ENCODE measurements at places on chromosomes 16 and 17.

DNA sequence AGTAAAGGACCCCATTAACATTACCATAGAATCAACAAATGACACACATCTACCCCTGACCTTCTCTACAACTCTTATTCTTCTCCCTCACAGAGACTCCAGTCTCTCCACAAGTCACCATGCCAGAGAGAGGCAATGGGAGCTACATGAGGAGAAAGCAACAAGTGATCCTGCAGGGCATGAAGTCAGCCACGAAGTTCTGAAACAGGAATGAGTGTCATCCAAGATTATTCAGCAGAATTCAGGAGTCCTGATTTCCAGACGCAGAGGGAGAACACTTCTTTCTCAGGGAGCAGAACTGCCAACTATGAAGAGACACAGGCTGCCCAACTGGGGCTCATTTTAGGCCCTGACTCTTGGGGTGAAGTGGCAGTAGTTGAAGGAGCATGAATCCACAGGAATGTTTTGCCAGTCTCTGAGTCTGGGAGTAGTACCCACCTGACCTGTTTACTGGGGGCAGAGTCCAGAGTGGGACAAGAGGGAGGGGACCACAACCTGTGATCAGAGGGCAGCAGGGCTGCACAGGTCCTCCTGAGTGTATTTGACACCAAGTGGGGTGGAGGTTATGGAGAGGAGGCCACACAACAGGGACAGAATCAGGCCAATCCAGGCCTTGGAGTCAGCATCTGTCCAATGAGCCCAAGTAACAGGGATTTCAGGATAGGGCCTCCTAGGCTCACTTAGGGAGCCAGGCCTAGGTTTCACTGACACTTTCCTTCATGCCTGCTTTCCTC lies 2.4 kb upstream of the MTMR4 start:
- no peak for DNase-seq

- no peak for DNase-seq
Measured at GRCh38 chr17:56718515-56718914, 115.2 kb downstream of the C17orf67 start.

DNA sequence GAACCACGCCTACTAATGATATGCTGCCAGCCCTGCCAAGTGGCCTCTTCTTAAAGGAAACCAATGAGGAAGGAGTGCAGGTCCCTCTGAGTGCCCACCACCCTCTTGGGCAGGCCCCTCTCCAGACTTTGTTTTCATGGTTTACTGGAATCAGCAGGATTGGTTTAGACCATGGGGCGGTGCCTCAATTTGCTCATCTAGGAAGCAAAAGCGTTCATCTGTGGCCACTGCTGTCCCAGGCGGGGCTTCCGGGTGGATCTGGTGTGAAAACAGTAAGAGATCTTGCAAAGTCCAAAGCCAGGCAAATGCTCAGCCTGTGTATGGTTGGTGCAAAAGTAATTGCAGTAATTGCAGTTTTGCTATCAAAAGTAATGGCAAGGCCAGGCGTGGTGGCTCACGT lies 71.3 kb downstream of the AMFR start:
- DNase-seq = no peak

DNA sequence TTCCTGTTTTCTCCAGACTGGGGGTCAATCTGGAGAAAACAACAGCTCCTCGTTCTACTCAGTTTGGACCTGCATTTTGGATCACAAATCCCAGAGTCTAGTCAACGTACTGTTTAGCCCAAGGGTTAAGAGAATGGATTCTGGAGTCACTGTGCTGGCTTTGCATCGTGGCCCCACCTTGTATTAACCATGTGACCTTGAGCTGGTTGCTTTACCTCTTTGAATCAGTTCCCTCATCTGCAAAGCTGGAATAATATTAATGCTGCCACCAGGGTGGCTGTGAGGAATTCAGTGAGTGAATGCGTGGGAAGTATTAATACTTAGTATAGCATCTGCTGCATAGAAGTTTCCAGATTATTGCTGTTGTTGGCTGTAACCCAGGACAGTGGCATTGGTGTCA lies 11.3 kb upstream of the DHRS7C start:
- no peak for DNase-seq

GRCh38 chr17:74690409-74690825 lies 22.3 kb downstream of the CD300LF start:
- no peak for DNase-seq

DNA sequence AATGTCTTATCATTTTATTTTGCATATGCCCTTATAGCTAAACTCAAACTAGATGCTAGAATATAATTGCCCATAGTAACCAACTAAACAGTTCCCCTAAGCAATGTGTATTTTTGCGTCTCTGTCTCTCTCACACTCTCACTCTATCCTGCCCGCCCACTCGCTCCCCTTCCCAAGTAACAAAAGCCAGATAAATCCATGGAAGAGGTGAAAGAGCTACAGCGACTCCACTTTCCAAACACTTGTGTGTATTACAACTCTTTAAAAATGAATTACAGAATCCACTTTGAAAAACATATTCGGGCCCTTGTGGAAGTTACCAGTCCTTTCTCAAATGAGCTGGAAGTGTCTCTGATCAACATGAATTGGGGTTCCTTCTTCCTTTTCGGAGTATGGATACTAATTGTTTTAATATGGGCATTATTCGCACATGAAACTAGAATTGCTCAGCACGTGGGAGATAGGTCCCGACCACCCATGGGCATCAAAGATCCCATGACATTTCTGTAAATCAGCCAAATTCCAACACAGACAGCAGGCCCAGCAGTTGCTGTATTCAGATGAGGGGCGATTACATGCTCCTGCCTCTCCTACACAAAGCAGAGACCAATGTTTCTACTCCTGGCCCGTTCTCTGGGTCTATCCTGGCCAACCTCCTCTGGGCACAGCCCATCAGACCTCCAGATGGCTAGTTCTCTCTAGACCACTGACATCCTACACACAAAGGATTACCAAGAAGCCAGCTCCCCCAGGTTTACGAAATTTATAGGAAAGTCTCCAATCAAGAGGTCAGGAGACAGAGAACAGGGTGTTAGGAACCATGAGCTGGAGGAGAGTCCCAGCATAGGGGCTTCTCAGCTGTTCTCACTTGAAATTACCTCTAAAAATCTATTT lies 121.5 kb downstream of the ZFHX3 start:
- DNase-seq = no peak

DNA sequence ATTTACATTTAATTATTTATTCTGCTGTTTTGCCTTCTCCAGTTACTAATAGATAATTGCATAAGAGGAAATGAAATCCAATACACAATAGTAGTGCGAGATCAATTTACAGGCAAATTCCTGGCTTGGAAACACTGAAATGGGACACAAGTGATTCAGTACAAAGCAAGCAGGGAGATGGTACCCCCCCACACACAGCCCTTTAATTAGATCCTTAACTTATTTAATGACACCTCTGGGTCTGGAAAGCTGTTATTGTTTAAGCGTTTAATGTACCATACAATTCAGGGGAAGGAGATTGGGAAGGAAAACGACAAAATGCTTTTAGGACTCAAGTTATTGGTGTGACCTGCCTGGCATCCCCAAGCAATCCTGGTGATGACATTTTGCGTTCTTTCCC lies 318.2 kb downstream of the NPIPA8 start:
- DNase-seq = no peak

- no peak for DNase-seq
Measured at GRCh38 chr17:71799657-71800056, 321.2 kb upstream of the SOX9 start.

GRCh38 chr16:15949210-15950160 lies at the start of gene ABCC1:
TSS of gene ABCC1 (plus strand) at chr16:15949616. CDS start at chr16:15949752, 136 bp downstream.
- peak; percentile 39 for DNase-seq

DNA sequence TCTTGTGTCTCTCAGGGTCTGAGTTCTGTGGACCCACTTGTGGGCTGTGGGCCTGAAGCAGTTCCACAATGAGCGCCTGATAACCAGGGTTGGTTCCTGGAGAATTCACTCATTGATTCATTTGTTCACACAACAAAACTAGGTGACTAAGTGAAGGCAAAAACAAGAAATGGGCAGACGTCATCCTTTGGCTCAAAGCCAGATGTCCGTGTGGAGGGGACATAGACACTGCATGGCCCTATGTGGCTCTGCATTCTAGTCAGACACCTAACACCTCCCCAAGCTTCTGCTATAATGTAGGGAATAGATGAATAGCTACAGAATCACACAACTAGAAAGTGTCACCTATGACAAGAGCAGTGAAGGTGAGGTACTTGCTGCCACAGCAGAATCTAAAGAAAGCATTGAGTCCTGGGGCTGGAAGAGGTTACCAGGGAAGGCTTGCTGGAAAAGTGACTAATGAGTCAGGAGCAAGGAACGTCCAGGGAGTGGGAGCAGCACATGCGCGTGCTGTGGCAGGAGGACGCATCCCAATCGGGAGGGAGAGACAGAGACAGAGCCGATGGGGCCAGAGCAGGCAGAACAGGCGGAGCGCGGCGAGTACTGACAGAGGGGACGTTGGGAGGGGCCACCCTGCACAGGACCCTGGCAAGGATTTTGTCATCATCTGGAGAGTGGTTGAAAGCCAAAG lies 58.9 kb downstream of the CES1 start:
- DNase-seq = no peak

- DNase-seq = no peak
Measured at GRCh38 chr17:2716649-2717048, 5.1 kb upstream of the CLUH start.

- DNase-seq = no peak
Measured at GRCh38 chr17:49638818-49639217, 39.1 kb downstream of the SPOP start.

DNA sequence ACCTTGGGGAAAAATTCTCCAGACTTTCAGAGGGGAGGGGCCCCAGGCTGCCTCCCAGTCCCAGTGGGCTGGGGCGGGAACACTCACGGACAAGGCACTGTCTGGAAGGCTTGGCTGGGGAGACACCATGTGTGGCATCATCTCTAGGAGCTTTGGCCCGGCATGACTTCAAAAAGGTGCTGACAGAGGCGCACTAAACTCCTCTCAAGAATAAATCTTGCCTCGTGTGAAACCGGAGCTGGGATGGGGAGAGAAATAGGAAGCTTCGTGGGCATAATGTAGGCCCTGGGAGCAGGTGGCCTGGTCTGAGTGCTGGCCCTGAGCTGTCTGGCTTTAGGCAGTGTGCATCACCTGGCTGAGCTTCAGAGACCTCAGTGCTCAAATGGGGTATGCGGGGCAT lies 5.7 kb downstream of the WSCD1 start:
- no peak for DNase-seq

- peak; percentile 44 for DNase-seq
Measured at GRCh38 chr16:23145608-23146007, 3.6 kb downstream of the USP31 start.

DNA sequence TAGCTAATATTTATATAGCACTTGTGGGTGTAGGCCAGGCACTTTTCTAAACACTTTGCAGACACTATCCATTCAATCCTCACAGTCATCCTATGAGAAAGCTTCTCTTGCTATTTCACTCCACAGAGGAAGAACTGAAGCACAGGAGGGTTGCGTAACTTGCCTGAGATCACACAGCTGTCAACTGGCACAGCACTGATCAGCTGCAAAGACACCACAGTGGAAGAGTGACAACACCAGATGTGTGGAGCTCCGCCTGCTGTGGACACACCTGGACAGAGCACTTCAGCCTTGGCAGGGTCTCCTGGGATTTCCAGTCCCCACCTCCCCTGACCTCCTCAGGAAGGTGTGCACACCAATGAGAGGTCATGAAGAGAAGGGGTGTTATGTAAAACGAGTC lies 13.3 kb upstream of the CNEP1R1 start:
- no peak for DNase-seq

DNA sequence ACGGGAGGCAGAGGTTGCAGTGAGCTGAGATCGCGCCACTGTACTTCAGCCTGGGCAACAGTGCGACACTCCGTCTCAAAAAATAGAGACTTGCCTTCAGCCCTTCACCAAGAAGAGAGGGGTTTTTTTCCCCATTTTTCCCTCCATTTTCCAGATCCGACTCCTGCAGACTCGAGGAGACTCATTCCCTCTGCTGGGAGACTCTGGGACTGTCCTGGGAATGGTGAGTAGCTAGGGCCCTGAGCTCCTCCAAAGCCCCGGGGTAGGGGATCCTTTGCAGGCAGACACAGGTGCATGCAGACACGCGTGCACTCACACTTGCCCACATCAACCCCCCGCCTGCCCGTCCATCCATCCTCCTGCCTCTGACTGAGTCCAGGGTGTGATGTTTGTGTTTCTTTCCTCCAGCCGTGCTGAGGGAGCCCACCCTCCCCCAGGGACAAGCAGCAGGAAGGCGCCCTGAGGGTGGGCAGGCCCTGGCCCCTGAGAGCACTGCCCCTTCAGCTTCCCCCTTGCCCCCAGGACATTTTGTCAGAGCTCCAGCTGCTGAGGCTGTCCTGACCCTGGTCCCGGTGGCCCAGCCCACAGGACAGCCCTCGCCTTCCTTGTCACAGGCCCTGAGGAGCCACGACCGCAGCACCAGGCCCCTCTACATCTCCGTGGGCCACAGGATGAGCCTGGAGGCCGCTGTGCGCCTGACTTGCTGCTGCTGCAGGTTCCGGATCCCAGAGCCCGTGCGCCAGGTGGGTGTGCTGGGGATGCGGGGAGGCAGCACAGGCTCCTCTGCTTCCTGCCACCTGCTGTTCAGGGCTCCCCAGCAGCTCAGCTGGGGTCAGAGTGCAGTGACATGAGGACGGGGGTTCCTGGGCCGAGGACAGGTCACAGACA lies 10.2 kb downstream of the ENDOV start:
- no peak for DNase-seq

DNA sequence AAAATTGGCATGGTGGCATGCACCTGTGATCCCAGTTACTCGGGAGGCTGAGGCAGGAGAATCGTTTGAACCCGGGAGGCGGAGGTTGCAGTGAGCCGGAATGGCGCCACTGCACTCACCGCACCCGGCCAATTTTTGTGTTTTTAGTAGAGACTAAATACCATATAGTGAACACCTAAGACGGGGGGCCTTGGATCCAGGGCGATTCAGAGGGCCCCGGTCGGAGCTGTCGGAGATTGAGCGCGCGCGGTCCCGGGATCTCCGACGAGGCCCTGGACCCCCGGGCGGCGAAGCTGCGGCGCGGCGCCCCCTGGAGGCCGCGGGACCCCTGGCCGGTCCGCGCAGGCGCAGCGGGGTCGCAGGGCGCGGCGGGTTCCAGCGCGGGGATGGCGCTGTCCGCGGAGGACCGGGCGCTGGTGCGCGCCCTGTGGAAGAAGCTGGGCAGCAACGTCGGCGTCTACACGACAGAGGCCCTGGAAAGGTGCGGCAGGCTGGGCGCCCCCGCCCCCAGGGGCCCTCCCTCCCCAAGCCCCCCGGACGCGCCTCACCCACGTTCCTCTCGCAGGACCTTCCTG lies at the start of gene HBQ1:
TSS of gene HBQ1 (plus strand) at position 359 of the 575 bp plus-strand sequence. CDS start at position 387, 28 bp downstream.
- DNase-seq = peak; percentile 25

Data from fibroblast of skin of abdomen (primary cell).